Activated gamma-delta T cell (primary cell): ENCODE measurements at places on chromosomes 12 and 14.
A peak's percentile ranks its signal among the peaks of the same experiment; 100 is the strongest.

GRCh38 chr12:51593539-51593938 lies 2.5 kb downstream of the SCN8A start:
- no peak for DNase-seq

DNA sequence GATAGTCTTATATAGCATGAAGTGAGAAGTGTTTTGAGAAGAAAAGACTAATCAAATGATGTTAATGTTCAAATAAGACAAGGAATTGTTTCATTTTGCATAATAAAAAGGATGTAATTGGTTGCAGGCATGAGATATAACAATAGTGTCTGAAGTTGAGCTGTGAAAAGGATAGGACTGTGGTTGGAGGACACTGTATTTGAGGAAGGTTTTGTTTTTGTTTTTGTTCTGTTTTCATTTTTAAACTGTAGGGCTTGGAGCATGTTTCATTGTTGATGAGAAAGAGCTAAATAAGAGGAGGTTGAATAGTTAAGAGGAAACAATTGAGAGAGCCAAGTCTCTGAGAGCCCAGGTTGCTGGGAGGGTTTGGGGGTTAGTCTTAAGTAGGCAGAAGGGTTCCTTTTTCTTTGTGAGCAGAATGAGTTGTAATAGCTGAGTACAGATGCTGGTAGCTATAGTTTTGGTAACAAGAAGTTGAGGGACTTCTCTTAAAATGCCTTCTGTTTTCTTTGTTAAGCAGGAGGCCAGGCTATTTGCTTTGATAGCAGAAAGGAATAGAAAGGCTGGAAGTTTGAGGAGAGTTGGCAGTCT lies 58.4 kb downstream of the CCDC91 start:
- no peak for DNase-seq

DNA sequence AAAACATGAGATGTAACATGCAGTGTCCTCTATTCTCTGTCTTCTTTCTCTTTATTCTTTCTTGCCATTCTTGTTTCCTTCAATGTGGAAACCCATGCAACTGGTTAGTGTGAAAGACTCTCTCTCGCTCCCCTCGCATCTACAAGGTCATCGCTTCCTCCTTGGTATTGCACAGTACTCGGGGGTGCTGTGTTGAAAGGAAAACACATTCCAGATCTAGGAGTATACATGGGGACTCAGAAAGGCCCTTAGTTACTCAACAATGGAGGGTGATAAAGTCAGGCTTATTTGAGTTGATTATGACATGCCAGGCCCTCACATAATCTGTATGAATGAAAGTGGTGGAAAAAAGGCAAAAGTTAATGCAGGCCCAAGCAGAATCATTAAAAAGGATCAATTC lies 75.5 kb upstream of the OVCH1 start:
- no peak for DNase-seq

DNA sequence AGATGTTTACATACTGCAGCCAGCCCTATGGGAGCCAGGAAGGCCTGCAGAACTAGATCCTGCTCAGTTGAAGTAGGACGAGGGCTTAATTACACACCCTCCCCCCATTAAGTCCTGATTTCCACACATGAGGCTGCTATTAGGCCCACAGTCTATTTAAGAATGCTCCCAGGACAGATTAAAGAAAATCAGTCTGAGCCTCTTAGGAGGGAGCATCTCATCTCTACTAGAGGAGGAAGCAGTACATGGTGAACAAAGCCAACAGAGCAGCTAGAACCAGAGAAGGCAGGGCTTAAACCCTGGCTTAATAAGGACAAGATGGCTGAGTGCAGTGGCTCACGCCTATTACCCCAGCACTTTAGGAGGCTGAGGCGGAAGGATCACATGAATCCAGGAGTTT lies 55.8 kb upstream of the ARHGAP5 start:
- no peak for DNase-seq

GRCh38 chr12:119876761-119877638 lies at the start of gene CIT:
CIT (minus strand) TSS chr12:119877320; CDS start chr12:119876168, 1,152 bp downstream.
- DNase-seq: peak; percentile 56
